ENCODE measurements at places on chromosomes 12 and 14. TPM values are rescaled to one million over a fixed set of nuclear protein-coding genes. Genes with fewer than 3 reads are reported as not detected.

- no peak for ATAC-seq
These were observed 59.5 kb downstream of the SLC4A8 start for GRCh38 chr12:51484119-51484518.

DNA sequence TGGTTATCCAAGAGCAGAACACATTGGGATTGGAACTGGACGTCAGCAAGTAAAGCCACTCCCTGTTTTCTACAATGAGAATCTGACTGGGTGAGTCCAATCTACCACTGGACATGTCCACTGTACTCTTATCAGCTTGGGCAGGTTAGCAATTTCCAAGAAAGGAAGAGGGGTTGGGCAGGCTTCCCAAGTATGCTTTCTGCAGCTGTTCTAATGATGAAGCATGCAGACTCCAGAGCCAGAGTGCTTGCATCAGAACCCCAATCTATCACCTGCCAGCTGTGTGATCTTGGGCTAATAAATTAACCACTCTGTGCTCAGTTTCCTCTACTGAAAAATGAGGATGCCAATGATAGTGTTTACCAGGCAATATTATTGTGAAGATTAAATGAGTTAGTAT is 92.0 kb downstream of the EMP1 start:
- ATAC-seq, result peak; percentile 46

DNA sequence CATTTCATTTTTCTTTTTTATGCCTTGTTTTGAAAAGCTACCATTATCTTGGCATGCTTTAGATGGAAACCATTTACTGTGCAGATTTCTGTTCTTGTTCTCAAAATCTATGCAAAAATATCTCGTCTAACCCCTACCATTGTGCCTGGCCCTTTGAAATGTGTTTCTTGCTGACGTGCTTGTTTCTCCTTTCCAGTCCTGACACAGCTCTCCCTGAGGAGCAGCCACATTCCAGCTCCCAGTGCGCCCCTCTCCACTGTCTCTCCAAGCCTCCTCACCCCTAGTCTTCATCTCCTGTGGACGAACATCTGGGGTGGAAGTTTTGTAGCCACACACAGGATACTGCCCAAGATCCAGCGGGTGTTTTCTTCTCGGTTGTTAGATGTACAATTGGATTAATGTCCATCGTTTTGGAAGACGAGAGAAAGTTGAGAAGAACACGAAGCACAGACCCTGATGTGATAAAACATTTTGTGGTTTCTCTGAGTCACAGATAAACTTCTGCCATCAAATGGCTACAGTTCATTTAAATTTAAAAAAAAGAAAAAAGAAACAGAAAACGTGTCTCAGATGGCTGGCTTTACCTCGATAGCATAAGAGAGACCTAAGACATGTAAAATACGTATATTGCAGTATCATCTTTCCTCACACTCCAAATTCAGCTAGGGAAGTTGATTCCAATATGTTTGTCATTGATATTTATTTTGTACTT is 21.9 kb upstream of the FGD4 start:
- ATAC-seq, result no peak

GRCh38 chr12:65699251-65699650 is 125.0 kb upstream of the HMGA2 start:
- no peak for ATAC-seq

The SPX gene
- total RNA-seq, result 0.54 TPM

The MYH7 gene
- not detected for total RNA-seq
